Stimulated activated CD4-positive, alpha-beta T cell treated with anti-CD3 and anti-CD28 coated beads, Interleukin-4, amount 100 ng/mL, for 4 hours (primary cell): ENCODE measurements at places on chromosomes 16 and 17.
A peak's percentile ranks its signal among the peaks of the same experiment; 100 is the strongest.

GRCh38 chr17:82490512-82491195 lies 28.9 kb upstream of the FOXK2 start:
- no peak for DNase-seq

- no peak for DNase-seq
These were observed 73.6 kb downstream of the GPRC5B start for GRCh38 chr16:19810817-19811731.

GRCh38 chr16:68361485-68361884 lies 50.7 kb downstream of the PRMT7 start:
- DNase-seq, result no peak

DNA sequence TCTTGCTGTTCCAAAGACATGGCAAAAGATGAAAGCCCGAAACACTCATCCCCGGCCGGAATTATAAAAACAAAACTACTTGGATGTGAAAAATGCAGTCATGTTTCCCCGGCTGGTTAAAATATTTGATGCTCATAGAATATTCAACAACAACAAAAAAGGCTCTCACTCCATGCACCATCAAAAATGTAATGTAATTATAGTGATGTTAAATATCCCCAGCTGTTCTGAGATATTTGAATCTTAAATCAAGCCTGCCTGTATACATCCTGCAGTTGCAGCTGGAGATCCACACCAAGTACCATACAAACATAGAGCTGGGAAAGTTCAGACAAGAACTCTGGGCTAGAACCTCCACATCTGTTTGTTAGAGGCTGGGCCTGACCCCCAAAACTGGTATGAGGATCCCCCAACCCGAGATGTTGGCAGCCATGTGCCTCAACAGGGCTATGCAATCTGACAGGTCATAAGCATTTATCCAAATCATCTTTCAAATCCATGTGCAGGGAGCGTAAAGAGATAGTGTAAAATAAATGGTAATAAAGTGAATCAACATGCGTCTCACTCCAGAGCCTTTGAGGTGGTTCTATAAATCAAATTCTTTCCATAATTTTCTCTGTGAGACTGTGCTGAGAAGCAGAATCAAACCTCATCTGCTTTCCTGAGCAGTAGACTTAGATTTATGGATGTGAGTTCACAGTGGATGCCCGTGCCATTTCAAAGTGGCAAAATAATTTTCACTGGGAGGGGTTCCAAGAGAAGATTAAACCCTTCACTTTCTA lies 12.7 kb downstream of the ASIC2 start:
- DNase-seq, result no peak

DNA sequence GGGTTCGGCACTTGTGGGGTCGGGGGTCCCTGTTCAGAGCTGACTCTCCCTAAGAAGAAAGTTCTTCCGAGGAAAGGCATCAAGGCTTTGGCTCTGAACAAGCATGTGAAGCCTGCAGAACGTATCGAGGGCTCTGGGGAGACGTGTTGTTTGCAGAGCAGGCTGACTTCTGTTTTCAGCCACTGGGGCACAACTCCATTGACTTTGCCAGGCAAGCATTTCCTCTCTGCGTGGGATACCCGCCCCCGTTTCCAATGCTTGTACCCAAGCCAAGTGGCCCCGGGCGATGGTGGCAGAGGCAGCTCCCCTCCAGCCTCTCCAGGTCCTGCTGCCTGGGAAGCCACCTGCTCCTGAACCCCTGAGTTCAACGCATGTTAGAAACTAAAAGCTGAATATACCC lies 255.7 kb downstream of the RBFOX3 start:
- no peak for DNase-seq

DNA sequence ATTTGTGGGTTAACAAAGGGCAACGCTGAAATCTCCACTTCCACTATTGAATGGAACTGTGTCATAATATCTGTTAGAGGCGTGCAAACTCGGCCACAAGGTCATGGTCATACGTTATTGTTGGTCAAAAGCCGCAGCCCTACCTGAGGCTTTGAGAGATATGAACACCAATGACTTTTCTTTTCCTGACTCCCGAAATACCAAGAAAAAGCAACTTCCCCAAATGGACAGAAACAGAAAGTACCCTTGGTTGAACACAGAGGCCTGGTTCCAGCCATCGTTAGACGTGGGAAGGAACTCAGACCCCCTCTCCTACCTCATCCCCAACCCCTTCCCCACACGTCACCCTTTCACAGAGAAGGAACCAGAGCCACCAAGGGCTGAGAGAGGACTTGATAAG lies 1.4 kb upstream of the PIK3R5 start:
- DNase-seq, result no peak

GRCh38 chr16:62298600-62298999 lies 262.4 kb upstream of the CDH8 start:
- DNase-seq, result no peak

DNA sequence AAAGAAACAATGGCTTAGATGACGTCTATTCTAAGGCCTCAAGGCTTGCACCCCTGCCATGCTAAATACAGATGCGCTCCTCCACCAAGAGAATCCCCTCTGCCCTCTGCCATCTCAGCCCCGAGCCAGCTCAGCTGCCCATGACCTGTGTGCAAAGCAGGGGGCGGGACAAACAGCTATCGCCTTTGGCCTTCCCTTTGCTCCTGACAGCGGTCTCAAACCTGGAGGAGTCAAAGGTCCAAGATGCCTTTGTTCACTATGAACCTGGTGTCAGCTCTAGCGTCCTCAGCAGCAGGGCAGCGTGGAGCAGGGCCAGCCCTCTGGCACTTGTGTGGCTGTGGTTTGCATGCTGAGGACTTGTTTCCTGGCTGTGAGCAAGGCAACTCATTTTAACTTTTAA lies 12.3 kb downstream of the SLX4 start:
- no peak for DNase-seq

DNA sequence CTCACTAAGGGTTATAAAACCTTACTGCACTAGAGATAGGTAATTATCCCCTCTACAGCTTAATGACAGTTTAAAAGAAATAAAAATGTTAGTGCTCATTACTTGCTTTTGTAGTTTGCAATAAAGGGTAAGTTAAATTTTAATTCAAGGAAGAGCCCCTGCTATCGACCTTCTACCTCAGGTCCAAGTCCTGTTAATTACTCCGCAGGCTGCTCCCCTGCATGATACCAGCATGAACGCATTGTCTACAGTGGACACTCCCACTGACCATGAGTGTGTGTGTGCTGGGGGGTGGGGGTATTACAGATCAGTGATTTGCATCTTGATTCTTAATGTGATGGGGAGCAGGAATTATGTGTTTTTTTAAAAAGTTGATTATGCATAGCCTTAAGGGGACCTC lies 103.1 kb downstream of the AATF start:
- no peak for DNase-seq

DNA sequence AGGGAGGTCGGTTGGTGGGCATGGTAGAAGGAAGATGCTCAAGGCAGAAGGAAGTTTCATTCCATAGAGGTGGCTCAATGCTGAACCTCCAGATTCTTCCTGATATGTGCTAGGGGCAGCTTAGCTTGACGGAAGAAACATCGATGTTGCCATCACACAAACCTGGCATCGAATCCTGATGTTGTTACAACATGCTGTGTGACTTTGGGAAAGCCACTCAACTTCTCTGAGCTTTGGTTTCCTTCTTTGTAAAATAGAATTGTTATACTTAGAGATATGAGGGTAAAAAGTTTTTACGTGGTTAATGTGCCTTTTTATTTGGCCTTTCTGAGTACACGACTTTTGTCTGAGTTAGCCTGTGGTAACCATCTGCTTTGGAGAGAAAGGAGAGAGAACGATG lies 287.9 kb downstream of the SHISA9 start:
- no peak for DNase-seq

- no peak for DNase-seq
These were observed 154.2 kb downstream of the VPS53 start for GRCh38 chr17:560432-560873.

DNA sequence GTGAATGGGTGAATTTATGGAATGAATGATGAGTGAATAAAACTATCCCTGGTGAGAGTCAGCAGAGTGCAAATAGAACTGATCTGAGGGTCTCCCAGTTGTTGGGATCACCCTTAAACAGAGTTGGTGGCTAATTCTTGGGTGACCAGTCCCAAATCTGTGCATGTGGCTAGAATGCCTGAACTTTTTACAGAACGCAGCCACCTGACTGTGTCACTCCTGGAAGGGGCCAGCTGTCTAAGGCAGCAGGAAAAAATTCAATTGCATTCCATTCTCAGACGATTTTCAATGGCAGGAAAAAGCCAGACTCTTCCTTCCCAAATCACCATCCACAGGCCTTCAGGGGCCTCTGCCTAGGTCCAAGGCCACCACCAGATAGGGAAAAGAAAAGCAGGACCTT lies 43.5 kb downstream of the BEAN1 start:
- no peak for DNase-seq

- no peak for DNase-seq
These were observed 15.6 kb downstream of the TLE7 start for GRCh38 chr16:71426069-71426879.

DNA sequence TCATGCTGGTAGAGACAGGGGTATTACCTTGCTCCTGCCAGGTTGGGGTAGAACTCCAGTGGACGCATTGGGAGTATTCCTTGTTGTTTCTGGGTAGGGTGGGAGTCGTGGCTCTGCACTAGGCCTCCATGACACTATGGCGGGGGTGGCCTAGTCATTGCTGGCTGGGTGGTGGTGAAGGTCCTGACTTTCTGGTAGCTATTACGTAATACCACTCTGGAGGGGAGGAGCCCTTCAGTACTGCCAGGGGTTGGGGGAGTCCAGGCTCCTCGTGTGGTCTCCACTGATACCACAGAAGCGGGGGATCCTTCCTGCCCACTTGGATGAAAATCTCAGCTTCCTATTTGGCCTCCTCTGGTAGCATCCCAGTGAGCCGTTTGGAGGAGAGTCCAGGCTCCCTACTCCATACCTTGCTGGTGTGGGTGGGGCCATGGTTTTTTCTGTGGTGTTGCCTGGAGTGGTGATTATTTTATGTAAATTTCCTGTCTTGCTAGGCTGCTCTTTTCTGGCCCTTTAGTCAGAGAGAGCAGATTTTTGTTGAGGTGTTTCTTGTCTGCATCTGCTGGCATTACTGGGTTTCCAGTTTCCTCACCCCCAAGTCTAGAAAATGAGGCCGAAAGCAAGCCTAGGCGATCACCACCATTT lies 65.8 kb upstream of the GNG13 start:
- no peak for DNase-seq

DNA sequence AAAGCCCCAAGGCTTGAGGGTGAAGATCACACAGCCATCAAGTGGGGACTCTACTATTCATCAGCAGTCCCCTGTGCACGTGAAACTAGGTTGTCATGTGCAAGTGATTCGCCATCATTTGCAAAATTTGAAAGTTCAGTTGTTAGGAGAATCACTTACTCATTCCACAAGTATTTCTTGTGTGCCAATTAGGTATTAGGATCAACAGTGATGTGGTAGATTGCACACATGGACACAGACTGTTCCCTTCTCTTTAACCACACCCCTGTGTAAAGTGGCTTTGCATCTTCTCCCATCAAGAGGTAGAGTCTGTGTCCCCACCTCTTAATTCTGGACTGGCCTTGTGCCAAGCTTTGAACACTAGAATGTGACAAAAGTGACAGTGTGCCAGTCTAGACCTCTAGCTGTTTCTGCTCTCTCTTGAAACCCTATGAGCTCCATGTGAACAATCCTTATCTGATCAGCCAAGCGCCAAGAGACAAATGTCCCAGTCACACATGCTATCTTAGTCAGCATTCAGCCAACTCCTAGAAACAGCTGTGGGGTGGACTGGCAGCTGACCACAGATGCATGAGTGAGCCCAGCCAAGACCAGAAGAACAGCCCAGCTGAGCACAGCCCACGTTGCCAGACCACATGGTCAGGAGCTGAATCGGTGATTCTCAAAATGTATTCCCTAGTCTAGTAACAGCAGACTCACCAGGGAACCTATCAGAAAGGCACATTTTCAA lies 31.5 kb upstream of the SHISA9 start:
- DNase-seq, result no peak

DNA sequence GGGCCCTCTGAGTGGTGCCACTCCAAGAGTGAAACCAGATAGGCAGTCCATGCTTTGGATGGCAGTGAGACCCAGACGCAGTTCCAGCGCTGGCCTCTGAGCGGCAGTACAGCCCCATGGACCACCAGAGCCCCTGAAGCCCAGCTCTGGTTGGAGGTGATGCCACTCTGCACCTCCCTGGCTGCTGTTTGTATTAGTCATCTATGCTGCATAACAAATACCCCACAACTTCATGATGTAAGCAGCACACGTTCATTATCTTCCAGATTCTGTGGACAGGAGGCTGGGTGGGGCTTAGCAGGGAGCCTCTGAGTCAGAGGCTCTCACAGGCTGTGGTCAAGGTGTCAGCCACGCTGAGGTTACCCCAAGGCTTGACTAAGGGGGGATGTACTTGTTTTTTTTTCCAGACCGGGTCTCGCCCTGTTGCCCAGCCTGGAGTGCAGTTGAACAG lies 5.1 kb upstream of the NME4 start:
- peak; percentile 63 for DNase-seq
